Activated T-cell treated with anti-CD3 and anti-CD28 coated beads, Interleukin-2, amount 50 U/mL, for 1 hour (primary cell): ENCODE measurements at places on chromosomes 13 and 19.
A peak's percentile ranks its signal among the peaks of the same experiment; 100 is the strongest.

DNA sequence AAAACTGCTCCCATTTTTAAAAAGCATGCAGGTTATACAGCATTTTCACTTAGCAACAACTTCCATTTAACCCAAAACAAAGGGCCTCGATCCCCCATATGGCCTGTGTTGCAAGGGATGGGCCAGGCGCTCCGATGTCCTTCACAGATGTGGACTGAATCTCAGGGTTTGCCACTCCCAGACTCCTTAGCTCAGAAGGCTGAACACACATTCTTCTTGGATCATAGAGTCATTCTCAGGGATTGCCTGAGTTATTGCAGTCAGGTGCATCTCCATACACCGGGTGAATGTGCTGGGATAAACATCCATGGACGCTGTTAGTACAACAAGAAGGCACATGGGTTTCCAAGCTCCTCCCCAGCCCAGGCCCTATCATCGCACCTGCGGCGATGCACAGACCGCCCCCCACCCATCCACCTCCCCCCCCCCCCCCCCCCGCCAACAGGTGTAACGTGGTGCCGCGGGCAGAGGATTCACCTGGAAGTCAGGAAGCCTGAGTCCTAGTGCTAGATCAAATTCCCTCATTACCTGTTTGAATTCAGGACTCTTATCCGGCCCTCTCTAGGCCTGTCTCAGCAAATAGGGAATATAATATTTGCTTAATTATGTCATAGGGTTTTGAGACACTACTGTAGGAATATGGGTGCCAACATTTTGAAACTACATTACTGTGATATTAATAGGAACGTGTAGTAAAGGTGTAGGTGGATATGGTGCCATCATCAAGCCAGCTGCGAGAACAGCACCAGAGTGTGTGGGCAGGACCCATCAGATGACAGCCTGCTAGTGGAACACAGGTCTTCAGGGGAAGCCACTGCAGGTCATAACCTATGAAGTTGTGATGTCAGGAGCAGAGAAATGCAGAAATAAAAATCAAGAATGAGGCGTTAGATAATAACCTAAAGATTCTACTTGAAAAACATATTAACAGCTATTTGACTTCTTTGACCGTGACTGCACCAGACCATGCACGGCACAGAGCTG, 110.9 kb downstream of the SACS start:
- DNase-seq: no peak

- DNase-seq: no peak
Measured at GRCh38 chr13:58583966-58584365, 952.4 kb downstream of the PCDH17 start.

- no peak for DNase-seq
Measured at GRCh38 chr13:83941701-83942335, 59.5 kb upstream of the SLITRK1 start.

- no peak for DNase-seq
Measured at GRCh38 chr19:34314437-34315313, 50.3 kb upstream of the GPI start.

GRCh38 chr19:55400281-55401087, 7.1 kb downstream of the UBE2S start:
- no peak for DNase-seq

GRCh38 chr13:80123945-80124344, 217.0 kb downstream of the SPRY2 start:
- no peak for DNase-seq

GRCh38 chr13:113378825-113379224, 14.9 kb upstream of the GRTP1 start:
- no peak for DNase-seq

DNA sequence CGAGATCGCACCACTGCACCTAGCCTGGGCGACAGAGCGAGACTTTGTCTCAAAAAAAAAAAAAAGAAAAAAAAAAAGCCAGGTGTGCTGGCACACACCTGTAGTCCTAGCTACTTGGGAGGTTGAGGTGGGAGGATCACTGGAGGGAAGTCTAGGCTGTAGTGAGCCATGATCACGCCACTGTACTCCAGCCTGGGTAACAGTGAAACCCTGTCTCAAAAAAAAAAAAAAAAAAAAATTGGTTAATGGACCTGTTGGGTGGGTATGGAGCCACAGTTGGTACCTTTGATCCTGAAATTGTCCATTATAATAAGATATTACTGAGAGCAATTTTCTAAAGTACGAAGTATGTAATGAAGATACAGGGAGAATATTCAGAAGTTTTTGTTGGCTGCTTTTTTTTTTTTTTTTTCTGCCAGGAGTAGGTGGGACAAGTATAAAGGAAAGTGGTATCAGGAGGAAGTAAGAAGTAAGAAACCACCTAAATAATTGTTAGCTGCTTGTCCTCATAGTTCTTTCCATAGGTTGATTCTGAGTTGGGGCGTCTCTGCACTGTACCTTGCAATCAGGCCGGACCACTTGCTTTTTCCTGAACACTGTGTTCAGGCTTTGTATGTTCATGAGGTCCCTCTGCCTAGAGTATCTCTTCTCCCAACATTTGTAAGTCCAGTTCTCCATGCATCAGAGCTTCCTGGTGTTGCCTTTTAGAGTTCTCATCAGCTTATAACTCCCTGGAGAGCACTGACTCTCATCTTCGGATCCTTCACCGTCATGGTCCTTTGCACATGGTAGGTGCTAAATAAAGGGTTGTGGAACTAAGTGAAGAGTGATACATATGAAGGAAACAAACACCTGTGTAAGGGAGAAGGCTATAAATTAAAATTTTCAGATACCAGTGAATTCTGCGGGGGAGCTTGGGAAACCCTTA, 31.7 kb downstream of the ARHGAP35 start:
- no peak for DNase-seq

DNA sequence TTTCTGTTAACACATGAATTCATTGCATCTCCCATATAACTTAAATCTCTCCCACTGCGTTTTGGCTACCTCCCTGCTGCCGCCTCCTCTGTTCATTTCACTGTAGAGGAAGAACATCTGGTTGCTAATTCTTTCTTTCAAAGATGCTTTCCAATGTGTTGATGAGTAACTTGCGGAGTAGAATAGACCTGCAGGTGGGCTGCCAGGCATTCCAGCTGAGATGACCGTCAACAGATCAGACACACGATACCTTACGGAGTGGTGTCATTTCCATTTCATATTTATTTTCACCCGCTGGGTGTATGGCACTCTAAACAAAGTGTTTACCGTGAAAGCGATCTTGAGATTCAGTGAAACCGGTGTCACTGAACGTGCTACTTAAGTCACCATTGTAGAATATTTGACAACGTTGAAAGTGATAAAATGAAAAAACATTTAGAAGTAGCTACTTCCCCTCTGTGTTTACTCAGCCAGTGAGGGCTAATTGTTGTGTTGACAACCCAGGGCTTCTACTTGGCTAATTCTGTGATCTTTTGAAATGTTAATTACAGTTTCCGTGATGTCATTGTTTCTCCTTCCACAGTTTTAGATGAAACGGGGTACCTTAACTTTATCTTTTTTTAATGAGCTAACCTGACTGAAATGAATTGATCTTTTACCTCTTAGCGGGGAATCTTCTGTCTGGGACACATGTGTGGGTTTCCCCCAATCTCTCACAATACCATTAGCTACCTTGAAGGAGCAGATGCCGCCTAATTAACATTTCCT, 228.5 kb upstream of the ARGLU1 start:
- DNase-seq: no peak

DNA sequence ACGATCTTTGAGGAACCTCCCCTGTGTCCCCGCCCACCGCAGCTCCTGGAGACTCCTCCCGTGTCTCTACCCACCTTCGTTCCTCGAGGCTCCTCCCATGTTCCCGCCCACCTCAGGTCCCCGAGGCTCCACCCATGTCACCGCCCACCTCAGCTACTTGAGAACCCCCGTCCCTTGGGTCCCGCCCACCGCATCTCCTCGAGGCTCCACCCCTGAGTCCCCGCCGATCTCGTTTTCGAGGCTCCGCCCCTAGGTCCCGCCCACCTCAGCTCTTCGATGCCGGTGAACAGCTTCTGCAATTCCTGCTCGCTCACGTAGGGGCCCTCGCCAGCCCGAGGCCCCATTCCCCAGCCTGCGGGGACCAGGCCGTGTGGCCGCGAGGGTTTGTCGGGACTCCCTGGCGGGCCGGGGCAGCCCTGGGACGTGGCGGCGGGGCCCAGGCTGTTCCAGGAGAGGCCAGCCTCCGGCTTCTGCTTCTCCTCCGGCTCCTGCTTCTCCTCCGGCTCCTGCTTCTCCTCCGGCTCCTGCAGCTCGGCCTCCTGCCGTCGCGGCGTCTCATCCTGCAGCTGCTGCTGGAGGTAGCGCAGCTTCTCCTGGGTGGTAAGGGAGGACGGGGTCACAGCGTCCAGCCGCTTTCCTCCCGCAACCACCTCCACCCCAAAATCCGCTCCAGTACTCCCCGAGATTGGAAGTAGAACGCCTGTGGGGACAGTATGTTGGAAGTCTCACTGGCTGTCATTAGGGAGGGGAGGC, 16.7 kb downstream of the TSKS start:
- DNase-seq: peak; percentile 55

- DNase-seq: no peak
Measured at GRCh38 chr13:44903574-44903985, 85.7 kb downstream of the NUFIP1 start.

GRCh38 chr13:37277435-37278144, 172.1 kb upstream of the CSNK1A1L start:
- no peak for DNase-seq

- DNase-seq: no peak
Measured at GRCh38 chr13:76289558-76289957, 596.6 kb downstream of the KCTD12 start.
